ENCODE measurements at places on chromosomes 1 and 21.

DNA sequence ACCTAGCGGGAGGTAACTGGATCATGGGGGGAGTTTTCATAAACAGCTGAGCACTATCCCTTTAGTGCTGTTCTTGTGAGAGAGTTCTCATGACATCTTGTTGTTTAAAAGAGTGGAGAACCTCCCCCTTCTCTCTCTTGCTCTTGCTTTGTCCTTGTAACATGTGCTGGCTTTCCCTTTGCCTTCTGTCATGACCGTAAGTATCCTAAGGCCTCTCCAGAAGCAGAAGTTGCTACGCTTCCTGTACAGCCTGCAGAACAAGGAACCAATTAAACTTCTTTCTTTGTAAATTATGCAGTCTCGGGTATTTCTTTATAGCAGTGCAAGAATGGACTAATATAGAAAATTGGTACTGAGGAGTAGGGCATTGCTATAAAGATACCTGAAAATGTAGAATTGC, 515.6 kb downstream of the NEGR1 start:
- DNase-seq = no peak

DNA sequence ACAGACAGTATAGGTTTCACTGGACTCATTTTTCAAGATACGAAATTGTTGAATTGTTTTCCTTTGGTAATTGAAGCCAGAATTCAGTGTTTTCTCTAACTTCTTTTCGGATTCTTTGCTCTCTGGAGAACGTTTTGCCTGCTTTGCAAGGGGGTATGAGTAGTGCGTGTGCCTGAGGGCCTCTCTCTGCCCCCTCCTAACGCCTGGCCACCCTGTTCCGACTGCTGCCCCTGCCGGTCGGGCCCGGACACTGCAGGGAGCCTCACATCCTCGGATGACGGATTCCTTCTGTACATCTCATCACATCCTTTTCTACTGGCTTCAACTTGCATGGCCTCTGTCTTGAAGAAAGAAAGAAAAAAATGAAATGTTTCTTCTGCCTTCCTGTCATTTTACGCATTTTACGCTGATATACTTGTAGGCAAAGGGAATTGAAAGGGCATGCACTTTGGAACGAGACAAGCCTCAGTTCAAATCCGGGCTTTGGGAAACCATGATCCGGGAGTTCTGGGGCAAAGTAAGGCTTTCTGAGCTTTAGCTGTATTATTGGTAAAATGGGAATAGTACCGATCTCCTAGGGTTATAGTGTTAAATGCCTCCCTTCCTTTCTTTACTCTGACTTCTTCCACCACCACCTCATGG, 65.1 kb downstream of the DISC1 start:
- DNase-seq = no peak

- no peak for DNase-seq
Observed at GRCh38 chr1:19140465-19140864, 69.6 kb downstream of the UBR4 start.

GRCh38 chr21:20024741-20025140, 973.5 kb upstream of the NCAM2 start:
- DNase-seq = no peak

- no peak for DNase-seq
Observed at GRCh38 chr21:43727519-43728153, 8.7 kb downstream of the PDXK start.

GRCh38 chr1:240402326-240402725, 209.6 kb downstream of the GREM2 start:
- no peak for DNase-seq

GRCh38 chr1:175865041-175865766, 121.8 kb upstream of the TNR start:
- DNase-seq = no peak

GRCh38 chr1:18400347-18401102, 80.2 kb upstream of the KLHDC7A start:
- DNase-seq = no peak

Measured in HS-5 (cell line).